Foreskin keratinocyte (primary cell): ENCODE measurements at places on chromosomes 11 and 22.
A peak's percentile ranks its signal among the peaks of the same experiment; 100 is the strongest.

DNA sequence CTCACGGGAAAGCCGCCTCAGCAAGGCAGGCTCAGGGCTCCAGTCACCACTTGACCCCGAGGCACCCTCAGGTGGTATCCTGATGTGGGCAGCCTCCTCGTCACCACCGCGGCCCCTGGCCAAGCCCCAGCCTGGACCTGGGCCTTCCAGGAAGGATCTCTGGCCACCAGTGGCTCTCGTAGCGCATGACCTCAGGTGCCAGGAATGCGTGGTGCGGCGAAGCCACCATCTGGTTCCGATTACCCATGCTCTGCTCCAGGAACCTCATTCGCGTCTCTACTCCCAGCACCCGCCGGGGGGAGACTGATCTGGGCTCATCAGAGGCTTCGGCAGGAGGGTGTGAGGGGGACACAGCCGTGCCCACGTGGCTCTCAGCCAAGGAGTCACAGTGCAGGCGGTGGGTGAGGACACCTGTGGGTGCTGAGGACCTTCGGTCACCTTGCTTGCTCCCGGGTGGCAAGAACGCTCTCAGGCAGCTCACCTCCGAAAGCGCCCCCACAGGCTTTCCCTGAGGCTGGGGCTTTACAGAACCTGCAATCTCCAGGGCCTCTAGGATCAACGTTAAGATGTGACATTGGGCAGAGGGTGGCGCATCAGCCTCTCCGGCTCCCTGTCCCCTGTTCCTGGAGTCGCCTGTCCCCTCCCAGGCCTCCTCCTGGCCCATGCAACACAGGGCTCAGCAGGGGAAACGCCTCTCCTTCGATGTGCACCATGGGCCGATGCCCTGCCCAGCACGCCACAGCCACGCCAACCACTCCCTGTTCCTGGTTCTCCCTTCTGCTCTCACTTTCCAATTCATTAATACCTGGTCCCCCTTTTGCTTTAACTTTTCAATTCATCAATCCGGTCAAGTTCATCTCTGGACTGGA lies 39.0 kb downstream of the TBX1 start:
- DNase-seq: no peak

DNA sequence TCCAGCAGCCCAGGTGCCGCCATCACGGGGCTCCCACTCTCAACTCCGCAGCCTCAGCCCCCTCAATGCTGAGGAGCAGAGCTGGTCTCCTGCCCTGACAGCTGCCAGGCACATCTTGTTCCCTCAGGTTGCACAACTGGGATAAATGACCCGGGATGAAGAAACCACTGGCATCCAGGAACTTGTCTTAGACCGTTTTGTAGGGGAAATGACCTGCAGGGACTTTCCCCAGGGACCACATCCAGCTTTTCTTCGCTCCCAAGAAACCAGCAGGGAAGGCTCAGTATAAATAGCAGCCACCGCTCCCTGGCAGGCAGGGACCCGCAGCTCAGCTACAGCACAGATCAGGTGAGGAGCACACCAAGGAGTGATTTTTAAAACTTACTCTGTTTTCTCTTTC lies at the start of gene SAA1:
SAA1 (plus strand) TSS at position 316 of the 400 bp plus-strand sequence. CDS start 624 bp downstream, outside the sequence.
- DNase-seq: peak; percentile 62

DNA sequence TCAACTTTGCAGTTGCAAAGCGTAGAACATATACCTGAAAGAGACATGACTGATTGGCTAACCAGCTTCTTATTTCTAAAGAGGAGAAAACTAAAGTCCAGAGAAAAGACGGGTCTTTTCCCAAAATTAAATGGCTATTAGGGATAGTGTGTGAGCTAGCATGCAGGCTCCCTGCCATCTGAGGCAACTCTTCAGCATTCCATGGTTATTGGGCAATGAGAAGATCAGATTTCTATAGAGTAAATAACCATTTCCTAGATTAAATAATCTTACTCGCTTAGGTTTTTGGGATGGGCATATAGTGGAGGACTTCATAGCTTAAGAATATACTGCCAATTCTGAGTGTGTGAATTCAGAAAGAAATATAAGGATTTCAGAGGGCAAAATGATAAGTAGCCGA lies 95.0 kb downstream of the PDHX start:
- DNase-seq: no peak

GRCh38 chr11:27663326-27663725 lies 36.9 kb downstream of the BDNF start:
- no peak for DNase-seq

- DNase-seq: no peak
Observed at GRCh38 chr11:69160296-69161116, 4.8 kb downstream of the SMIM38 start.

- DNase-seq: peak; percentile 81
Observed at GRCh38 chr22:37316875-37317371, 34.6 kb downstream of the CYTH4 start.

- no peak for DNase-seq
Observed at GRCh38 chr11:125418396-125418795, 77.7 kb downstream of the FEZ1 start.

DNA sequence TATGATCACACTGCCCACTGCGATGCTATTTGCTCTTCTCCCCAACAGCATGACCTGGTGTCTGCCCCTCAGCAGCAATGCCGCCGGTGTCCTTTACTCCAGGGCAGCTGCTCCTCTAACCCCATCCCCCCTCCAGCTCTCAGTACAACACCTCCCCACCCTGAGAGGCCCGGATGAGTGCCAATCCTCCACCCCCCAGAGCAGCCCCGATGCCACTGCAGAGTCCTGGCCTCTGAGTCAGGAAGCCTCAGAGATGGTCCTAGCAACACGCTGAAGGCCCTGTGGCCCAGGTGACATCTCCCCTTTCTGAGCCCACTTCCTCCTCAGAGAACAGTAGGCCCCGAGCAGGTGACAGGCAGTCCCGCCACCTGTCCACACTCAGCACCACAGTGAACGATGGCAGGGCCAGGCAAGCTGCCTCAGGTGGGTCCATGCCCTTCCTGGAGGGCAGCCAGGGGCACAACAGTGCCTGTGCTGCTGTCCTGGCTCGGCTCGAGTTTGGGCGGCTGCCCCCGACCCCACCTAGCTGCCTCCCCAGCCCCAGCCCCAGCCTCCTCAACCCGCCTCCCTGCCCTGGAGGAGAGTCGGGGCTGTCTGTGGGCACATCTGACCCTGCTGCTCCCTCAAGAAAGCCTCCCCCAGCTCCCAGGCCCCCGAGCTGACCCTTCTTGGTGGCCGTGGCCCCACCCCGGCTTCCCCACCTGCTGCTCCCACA lies 3.9 kb upstream of the NDUFS8 start:
- DNase-seq: no peak

DNA sequence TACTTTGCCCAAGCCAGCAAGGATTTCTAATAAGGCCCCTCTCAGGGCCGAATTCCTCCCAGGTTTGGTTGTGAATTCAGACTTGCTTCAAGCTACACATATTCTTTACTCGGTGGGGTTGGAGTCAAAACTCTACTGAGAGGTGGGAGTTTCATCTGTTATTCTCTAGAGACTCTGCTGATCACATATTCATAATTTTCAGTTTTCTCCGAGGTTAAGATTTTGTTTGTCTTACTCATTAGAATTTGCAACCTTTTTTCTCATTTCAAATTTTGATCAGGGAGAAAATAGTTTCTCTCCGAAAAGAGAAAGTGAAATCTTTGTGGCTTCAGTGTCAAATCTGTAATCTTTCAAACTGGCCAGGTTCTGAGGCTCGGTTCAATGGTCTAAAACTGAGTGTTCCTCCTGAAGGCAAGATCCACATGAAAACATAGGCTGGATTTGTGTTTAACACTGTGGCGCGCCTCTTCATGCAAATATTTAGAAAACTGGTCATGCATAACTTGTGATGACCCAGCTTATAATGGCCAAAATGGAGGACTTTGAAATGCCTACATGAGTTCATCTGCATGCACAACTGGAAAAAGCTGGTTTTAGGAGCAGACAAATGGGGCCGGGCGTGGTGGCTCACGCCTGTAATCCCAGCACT lies 21.5 kb upstream of the GSTP1 start:
- DNase-seq: no peak

GRCh38 chr22:45205276-45205925 lies 35.3 kb downstream of the KIAA0930 start:
- no peak for DNase-seq

GRCh38 chr11:67071420-67072284 lies 15.0 kb downstream of the RHOD start:
- no peak for DNase-seq

- DNase-seq: no peak
Observed at GRCh38 chr22:40829131-40829530, 10.0 kb upstream of the SLC25A17 start.

GRCh38 chr22:11627798-11628650 lies 3900.0 kb upstream of the OR11H1 start:
- no peak for DNase-seq

GRCh38 chr11:93548679-93549319 lies 5.6 kb upstream of the SMCO4 start:
- DNase-seq: no peak

- no peak for DNase-seq
Observed at GRCh38 chr11:39149214-39149613, 2310.2 kb downstream of the LRRC4C start.

DNA sequence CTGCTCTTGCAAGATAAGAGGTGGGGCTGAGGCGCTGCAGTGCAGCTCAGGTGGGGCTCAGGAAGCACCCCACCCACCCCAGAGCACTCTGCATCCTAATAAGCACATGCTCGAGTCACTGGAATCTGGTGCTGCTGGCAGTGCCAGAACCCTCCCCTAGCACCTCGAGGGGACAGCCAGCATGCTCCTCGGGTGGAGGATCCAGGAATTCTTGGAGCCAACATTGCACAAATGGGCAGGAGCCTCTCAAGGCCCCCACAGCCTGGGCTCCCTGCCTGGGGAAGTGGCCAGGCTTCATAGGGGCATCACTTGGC lies 27.5 kb upstream of the CABP7 start:
- no peak for DNase-seq

DNA sequence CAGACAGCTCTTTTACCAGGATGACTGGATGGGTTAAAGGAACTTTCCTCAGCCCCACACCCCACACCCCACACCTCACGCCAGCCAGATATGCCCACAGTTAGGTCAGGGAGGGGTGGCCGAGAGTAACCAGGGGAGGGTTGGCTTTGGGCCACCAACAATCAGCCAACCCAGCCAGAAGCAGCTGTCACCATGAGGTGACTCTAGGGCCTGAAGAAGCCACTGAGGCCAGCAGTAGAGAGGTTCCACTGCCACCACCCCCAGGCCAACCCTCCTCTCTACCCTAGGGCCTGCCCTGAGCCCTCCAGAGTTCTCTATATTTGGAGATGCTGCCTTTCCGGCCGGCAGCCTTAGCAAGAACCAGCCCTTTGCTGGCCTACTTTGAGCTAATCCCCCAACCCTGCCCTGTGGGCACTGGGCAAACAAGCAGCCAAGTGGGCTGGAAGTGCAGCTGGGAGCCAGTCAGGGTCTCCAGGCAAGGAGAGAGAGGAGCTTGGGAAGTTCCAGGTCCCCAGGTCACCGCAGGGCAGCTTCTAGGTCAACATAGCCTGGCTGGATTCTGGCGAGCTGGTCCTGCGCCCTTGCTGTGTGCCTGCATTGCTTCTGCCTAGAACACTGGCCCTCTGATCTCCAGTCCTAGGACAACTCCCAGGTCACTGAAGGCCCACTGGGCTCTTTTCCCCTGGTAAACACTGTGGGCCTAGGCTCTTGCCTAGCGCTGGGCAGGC lies 12.0 kb upstream of the SYT8 start:
- DNase-seq: no peak

- DNase-seq: no peak
Observed at GRCh38 chr11:61917334-61918109, at the start of gene RAB3IL1. TSS of gene RAB3IL1 (minus strand) at chr11:61917566. CDS start at chr11:61917367, 199 bp downstream.

- DNase-seq: no peak
Observed at GRCh38 chr22:44731357-44731970, 20.9 kb upstream of the ARHGAP8 start.

DNA sequence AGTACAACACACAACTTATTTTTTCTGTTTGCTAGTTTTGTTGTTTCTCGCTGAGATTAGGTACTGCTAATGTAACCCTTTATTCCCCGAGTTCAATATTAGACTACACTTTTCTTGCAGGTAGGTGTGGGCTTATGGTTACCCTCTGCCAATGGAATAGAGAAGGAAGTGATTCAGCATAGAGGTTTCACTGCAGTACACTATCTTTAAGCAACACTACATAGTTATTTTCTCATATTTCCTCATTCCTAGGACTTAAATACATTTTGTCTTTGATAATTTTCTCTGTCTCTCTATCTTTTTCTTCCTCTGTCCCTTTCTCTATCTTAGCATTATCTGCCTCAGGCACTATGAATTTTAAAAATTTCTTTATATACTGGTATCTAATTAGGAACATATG lies 791.0 kb downstream of the FAM181B start:
- no peak for DNase-seq

GRCh38 chr11:15558513-15559181 lies 443.9 kb downstream of the INSC start:
- DNase-seq: no peak

GRCh38 chr22:19808873-19809478 lies 45.7 kb downstream of the GNB1L start:
- no peak for DNase-seq

- no peak for DNase-seq
Observed at GRCh38 chr11:21289686-21290085, 620.3 kb downstream of the NELL1 start.

DNA sequence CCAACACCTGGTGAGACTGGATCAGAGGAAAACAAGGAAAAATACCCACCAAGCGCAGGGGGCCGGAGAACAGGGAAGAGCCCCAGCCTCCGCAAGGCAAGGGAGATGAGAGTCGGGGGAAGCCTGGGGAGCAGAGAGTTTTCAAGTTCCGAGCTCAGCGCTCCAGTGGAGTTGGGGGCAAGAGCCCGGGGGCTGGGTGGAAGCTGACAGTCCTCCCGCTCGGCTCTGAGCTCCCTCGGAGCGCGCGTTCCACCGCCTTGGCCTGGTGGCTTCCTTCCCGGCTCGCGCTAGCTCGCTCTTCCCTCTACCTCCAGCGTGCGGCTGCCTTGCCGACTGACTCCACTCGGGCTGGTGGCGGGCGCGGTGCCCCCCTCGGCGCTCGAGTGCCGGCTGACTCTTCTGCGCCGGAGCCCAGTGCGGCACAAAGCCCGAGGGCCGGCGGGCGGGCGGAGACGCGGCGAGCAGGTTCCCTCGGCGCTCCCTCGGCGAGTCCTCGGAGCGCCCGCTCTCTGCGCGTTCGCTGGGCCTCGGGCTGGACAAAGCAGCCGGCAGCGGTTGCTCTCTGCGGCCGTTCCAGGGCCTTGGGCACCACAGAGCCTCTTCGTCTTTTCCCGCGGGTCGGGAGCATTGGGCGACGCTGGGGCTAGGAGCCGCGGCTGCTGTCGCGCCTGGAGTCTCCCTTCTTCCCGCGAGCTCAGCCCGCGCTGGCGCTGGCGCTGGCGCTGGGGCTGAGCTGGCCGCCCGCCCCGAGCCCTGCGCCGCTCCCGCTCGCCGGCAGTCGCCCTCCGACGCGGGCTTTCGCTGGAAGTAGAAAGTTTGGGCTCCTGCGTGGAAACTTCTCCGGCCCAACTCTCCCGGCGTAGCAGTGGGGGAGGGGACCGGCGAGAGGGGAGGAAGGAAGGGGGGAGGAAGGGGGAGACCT lies 1.0 kb downstream of the PAX6 start:
- DNase-seq: peak; percentile 59

- no peak for DNase-seq
Observed at GRCh38 chr22:28222976-28223745, 304.1 kb upstream of the PITPNB start.

GRCh38 chr11:76837696-76838677 lies 22.7 kb upstream of the ACER3 start:
- DNase-seq: no peak
